ENCODE measurements at places on chromosomes 11 and 22.

- DNase-seq = no peak
These were observed 3.4 kb upstream of the MPZL2 start for GRCh38 chr11:118267486-118267885.

GRCh38 chr11:33172345-33172744 lies 11.1 kb upstream of the CSTF3 start:
- DNase-seq = no peak

DNA sequence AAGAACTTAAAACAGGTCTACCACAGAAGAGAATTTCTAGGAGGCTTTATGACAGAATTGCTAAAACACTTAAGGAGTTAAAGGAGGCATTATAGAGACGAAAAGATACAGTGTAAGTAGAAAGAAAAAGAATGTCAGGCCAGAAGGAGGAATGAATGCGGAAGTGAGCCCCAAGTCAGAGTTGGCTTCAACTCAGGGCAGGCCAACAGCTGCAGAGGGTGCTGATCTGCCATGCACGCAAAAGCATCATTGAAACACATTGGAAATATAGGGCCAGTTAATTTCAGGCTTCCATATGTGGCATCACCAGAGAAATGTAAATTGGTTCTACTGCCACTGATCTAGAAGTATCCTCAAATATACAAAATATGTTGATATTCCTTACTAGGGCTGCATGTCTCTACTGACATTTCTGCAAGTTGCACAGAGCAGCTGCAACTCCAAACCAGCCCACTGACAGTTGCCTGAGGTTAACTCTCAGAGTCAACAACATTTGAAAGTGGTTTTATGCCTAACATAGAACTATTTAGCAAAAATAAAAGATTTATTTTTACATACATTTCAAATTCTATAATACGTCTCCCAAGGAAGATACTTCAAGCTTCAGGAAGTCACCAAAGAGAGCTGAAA lies 324.1 kb downstream of the C11orf87 start:
- no peak for DNase-seq

- DNase-seq = no peak
These were observed 446.2 kb downstream of the TBC1D22A start for GRCh38 chr22:47208630-47209029.

GRCh38 chr22:39522567-39523300 lies 2.4 kb downstream of the ATF4 start:
- peak; percentile 65 for DNase-seq

DNA sequence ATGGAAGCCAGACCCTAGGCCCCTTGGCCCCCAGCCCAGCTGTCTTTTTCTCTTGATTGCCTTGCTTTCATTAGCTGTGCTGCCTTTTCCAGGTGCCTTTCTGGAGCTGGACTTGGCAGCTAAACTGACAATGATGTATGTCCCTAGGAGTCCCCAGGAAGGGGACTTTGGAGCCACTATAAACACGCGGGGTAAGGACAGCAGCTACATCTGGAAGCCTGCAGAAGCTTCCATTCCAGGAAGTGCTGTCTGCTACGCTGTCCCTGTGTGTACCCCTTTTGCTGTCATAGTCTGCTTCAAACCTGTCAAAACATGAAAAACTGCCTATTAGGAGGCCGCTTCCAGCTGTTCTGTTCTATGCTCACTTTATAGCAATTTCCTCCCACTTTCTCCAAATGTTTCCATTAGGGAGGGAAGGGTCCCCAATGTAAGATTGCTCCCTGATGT lies 153.3 kb upstream of the RAG2 start:
- no peak for DNase-seq

GRCh38 chr11:21037850-21038249 lies 368.5 kb downstream of the NELL1 start:
- no peak for DNase-seq

GRCh38 chr11:62104816-62105653 lies 18.8 kb upstream of the INCENP start:
- peak; percentile 51 for DNase-seq

GRCh38 chr11:76597533-76598425 lies 72.8 kb downstream of the LRRC32 start:
- no peak for DNase-seq

DNA sequence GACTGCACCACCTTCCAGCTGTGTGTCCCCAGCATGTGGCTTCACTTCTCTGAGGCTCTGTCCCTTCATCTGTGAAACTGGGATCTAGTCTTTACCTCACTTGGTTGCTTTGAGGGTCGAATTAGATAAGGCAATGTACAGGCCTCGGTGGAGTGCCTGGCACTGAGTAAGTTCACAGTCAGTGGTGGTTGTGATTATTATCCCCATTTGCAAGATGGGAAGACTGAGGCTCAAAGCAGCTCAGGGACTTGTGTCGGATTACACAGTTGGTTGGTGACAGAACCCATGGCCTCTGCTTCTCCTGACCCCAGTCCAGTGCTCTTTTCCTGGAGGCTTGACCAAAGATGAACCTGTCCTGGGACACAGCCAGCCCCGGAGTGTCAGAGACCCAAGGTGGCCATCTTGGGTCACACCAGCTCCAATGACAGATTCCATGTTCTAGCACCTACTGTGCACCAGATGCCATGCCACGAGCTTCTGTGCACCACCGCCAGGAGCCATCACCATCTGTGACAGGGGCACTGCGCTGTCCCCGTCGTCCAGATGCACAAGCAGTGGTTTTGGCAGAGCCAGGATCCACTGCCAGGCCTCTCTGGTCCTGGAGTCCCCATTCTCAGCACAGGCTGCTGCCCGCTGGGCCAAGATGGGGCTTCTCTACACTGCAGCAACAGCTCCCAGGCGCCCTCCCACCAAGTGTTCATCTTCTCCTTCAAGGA lies 60.5 kb downstream of the IGLL1 start:
- no peak for DNase-seq

DNA sequence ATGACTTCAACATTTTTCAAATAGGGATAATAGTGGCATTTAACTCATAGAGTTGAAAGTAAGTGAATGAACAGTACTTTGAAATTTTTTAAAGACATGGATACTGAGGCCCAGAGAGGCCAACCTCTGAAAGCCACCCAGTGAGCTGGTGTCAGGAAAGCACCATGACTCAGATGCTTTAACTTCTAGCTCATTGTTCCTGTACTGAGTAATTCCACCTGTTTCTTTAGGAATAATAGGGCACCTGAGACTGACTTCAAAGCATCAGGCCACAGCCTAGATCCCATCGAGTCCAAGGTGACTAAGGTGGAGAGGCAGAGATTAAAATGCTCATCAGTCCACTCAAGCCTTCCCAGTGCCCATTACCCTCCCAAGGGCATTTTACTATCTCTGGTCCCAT lies 491.8 kb upstream of the TENM4 start:
- DNase-seq = no peak

GRCh38 chr22:32123657-32124056 lies 35.4 kb downstream of the C22orf42 start:
- DNase-seq = no peak

DNA sequence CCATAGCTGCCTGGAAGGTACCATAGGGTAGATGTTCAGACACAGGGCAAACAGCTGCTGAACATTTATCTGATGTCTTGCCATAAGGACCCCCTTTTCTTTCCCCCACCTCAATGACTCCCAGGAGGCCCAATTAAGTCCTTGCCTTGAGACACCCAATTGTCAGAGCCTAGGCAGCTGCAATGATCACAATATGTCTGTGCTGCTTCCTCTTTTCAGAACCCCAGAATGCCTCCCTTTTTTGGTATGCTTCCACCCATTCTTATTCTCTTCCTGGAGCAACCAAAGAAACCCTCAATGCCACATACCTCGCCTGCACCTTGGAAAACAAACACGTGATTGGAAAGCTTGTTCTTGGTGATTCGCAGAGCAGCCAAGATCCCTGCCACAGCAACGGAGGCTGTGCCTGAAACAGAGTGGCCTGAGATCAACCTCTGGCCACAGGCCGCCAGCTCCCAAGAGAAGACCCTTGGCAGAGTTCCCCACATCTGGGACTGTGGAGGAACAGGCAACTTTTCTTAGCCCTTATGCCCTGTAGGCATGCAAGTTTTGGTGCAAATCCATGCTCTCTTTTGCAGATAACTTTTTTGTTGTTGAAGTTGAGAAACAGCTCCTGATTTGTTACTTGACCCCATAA lies 75.4 kb downstream of the CCDC81 start:
- no peak for DNase-seq

- DNase-seq = peak; percentile 52
These were observed 484.5 kb downstream of the MN1 start for GRCh38 chr22:27317096-27317495.

DNA sequence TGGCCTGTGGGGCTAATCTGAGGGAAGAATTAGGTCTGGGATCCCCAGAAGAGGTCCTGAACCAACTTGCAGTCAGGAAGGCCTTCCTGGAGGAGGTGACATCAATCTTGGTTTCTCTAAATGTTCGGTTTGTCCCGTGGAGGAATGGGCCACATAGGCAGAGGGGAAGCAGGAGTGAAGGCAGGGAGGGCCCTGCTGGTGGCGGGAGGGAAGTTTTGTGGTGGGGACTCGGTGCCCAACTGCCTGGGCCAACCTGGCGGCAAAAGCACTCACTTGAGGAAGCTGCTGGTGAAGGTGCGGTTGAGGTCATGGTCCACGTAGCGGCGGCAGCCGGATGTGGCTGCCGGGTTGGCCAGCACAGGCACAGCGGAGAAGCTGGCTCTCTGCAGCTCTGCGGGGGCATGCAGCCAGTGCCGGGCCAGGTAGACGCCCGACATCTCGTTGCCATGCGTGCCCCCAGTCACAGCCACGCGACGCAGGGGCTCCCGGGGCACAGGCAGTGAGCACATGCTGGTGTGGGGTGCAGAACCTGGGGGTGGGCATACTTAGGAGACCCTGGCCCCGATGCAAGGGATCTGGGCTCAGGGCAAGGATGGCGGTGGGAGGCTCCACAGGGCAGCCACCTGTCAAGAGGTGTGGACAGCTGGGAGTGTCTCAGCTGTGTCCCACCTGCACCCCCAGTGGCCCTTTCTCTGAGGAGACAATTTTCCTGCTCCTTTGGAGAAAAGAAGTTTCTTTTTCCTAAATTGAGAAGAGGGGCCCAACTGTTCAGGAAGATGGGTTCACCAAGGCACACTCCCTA lies 3.8 kb downstream of the ACY3 start:
- DNase-seq = no peak

DNA sequence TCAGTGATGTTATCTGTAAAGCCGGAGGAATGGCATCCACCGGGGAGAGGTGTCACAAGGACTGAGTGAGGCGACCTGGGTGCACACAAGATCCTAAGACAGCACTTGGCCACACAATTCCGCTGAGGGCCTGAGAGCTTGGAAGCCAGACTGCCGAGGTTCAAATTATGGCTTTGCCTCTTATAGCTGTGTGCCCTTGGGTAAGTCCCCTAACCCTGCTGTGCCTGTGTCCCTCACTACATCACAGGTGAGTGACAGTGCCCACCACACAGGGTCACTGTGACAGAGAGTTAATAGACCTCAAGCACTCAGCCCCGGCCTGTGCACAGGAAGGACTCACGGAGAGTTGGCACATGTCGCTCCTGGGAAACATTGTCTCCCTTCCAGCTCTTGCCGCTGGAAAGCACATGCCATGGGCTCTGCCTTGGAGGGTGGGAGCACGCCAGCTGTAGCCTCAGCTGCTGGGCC lies 592 bp downstream of the RHOD start:
- no peak for DNase-seq

DNA sequence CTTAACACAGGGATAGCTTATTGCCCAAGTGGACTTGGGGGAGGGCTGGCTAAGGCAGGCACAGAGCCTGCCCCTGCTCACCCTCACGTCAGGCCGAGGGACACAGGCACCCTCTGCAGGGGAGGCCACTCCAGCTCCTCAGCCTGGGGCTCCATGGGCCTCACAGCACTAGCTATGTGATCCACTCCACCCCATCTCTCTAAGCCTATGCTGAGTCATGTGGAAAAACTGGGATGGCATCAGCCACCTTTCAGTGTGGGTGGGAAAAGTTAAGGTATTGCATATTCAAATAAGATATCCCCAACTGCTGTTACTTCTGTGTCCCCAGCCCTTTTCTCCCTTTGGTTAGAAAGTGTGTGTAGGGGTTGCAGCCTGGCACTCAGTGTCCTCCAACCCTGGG lies 22.3 kb downstream of the RANGAP1 start:
- DNase-seq = no peak

DNA sequence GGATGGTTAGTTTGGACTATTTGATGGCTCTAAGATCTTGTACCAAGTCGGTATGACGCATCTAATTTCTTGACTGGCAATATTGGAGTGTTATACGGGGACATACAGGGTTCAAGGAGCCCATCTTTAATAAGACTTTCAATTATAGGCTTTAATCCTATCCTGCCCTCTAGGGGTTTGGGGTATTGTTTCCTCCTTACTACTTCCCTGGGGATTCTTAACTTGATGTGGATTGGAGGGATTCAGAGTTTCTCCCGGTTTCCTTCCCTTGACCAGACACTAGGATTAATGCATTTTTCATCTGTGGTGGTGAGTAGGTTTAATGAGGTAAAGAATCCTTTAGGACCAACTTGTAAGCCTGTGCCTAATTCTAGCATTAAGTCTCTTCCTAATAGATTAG lies 18.8 kb downstream of the CYP2D6 start:
- DNase-seq = no peak

GRCh38 chr22:43526946-43527345 lies 115.1 kb downstream of the MPPED1 start:
- DNase-seq = no peak

DNA sequence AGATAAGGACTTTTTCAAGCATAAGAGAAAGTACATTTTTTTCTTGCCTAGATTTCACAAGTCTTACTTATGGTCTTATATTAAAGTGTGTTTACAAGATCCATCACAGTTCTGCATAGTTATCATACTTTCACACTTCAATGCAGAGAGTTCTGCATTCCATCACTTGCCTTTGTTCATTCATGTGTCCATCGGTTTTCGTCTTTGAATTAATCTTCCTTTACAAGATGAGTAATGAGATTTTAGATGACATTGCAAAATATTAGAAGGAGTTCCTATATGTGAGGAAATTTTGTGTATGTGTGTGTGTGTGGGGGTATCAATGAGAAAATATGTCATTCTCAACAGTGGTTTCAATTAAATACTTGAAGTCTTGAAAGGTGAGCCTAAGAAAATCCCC lies 98.1 kb upstream of the GUCY1A2 start:
- DNase-seq = peak; percentile 4

GRCh38 chr11:29328961-29329441 lies 687.8 kb downstream of the KCNA4 start:
- peak; percentile 74 for DNase-seq

GRCh38 chr11:70127653-70128434 lies 49.7 kb downstream of the ANO1 start:
- peak; percentile 60 for DNase-seq

DNA sequence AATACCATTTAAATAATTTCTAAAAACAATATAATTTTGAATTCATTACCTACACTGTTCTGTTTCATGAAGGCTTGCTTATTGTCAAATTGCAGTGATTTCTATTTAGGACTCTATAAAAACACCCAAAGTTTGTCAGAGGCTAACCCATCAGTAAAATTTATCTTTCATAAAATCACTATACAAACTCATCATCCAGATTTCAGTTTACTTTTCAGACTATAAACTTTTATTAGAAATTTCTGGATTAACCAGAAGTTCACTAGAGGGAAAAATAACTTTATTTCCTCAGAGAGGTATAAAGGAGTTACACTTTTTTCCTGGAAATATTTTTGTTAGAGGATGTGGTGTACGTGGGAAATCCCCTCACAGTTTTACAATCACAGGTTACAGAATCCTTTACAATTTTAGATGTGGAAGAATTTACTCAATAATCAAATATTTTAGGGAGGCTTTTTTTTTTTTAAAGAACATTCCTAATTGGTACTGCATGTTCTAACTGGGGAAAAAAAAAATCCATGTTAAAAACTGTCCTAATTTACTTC lies 176.7 kb downstream of the SWAP70 start:
- DNase-seq = no peak
